Muscle of arm (tissue), 14 donors: ENCODE measurements at places on chromosomes 12 and 14.

DNA sequence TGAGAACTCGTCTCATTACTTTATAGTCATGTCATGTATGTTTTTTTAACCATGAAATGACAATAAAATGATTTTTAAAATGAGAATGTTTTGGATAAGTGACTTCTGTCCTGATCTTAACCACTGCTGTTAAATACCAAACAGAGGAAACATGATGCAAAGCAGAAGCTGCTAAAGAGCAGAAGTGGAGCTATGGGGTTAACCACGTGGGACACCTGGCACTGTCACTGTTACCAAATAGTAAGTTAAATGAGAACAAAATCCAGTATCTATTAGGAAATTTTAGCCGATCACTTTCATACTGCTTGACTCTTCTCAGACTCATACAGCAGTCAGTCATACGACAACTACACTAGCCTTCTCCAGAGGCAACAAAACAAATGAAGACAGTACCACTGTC lies 82.4 kb downstream of the SCAF11 start:
- no peak for DNase-seq

DNA sequence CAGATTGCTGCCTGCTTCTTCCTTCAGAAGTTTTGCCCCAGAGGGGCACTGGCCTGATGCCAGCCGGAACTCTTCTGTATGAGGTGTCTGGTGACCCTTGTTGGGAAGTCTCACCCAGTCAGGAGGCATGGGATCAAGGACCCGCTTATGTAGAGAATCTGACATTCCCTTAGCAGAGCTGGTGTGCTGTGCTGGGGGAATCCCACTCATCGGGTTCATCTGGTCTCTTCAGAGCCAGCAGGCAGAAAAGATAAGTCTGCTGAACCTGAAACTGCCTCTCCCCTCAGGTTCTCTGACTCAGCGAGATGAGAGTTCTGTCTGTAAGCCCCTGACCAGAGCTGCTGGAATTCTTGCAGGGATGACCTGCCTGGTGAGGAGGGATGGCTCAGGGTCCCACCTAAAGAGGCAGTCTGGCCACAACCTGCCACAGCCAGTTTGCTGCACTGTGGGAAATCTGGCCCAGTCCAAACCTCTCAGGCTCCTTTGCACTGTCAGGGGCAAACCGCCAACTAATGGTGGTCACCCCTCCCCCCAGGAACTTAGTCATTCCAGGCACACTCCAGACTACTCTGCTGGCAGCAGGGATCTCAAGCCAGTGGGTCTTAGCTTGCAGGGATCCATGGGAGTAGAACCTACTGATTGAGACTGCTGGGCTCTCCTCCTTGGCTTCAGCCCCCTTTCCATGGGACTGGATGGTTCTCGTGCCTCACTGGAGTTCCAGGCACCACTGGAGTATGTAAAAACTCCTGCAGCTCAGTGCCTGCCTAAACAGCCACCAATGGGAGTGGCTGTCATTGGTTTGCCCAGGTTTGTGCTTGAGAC lies 4.1 kb downstream of the CLEC2D start:
- no peak for DNase-seq

DNA sequence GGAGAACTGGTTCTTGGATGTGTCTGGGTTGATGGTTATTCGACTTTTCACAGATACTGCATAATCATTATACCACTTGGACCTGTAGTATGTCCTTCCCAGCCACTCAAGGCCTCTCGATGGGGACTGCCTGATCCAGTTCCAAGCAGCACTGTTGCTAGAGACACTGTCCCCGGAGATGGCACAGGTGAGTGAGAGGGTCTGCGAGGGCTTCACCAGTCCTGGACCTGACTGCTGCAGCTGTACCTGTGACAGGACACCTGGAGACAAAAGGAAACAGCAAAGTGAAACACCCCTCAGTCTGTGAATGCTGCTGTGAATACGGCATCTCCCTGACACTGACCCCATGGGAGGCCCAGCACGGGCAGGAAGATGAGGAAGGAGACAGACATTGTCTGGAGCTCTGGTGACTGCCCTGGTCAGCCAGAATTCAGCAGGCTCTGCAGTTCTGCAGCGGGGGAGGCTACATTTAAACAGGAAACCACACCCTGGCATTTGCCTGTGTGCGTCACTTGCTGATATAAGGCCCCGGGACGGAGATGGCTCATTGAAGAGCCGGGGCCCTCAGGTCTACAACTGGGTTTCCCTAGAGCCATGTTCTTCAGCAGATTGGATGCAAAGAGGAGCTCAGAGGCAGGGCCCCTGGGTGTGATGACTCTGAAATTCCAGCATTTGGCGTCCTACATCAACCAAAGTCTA lies 413.6 kb downstream of the TMEM121 start:
- DNase-seq, result no peak

DNA sequence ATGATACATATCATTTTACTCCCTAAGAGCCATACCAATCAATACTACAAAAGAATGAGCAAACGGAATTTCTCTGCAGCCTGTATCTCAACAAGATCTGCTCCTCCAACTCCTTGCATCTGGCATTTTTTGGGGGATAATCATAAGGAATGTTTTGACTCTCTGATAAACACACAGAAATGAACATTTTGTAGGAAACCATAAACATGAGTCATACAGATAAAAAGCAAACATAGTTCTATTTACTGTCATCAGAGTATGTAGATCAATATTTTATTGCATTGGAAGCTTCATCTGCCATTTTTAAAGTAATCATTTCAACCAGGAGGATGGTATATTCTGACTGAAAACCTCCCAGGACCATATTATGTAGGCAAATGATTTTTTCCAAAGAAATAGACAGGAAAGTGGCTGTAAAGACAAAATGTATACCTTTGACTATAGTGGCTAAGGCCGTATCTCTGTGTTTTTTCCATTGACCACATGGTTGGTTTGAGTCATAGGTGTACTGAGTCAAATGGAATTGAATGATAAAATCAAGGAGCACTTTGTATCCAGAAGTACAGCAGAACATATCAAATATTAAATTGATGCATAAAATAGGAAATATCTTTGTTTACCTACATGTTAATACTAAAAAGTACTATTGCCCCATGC lies 32.4 kb upstream of the CD69 start:
- no peak for DNase-seq

DNA sequence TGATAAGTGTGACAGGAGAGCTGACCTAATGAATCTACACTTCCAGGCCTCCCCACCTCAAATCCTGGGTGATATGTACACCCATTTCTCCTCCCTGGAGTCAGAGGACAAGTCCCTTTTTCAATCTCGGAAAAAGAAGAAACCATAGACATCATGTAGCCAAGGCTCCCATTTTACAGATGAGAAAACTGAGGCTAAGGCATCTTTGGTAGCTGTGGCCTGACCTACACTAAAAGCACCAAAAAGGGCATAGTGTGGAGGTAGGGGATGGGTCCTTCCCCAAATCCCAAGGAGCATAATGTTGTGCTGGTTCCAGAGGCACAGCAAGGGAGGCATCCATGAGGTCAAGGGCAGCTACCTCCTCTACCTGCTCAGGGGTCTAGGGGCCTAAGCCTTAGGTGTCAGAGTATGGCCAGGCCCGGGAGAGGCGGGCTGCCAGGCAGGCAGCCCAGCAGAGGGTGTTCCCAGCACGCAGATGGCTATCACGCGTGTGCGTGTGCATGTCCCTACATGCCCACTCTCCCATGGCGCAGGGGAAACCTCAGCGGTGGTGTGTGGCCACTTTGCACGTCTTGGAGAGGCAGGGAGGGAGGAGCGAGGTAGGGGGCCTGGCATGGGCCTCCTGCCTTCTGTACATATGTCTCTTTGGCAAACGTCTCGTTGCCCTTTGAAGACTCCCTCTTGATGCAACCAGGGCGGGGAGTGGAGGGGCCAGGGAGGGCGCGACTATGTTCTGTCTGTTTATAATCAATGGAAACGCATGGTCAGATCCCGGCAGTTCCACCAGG lies 2.5 kb downstream of the PGF start:
- no peak for DNase-seq

DNA sequence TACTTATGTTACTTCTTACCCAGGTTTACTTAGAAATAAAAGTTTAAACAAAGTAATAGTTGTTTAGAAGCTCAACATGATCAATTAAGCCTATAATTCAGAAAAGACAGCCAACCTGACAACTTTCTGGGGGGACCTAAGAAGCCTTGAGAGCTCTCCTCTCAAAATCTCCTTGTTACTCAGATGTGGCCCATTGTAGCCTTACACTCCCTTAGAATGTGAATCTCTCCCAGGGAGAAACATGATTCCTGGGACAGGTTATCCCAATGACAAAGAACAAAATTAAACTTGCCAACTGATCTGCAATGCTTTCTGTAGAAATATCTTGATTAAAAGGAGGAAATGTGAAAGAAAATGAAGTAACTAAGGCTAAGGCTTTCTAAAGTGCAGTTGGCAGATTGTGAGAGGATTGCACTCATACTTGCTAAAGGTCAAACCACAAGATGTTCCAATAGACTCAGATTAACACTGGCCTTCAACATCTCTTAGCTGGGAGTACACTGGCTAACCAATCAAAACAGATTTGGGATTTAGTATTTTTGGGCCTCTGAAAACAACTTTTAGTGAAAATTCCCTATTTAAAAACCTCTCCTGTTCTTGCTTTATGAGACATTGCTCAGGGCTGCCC lies 72.3 kb upstream of the TMX1 start:
- no peak for DNase-seq

GRCh38 chr12:58681730-58682129 lies 238.6 kb downstream of the LRIG3 start:
- no peak for DNase-seq

- no peak for DNase-seq
Measured at GRCh38 chr14:58575956-58576355, 61.8 kb upstream of the DACT1 start.

- DNase-seq, result peak; percentile 86
Measured at GRCh38 chr12:49868952-49869815, 26.3 kb upstream of the BCDIN3D start.

DNA sequence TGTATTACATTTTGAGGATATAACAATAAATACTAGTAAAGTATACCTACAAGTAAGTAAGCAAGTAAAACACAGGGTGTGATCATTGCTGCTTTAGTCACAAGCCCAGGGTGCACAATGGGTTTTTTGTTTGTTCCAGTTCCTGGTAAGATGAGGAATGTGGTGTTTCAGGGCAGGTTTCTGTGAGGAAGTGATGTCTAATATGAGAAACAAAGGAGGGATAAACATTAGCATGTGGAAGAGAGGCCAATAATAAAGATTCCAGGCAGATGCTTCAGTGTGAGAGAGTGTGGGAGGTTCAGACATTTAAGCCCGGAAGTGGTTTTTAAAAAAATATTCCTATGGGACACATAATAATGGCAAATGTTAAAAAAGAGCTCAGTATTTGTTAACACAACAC lies 808.1 kb upstream of the USP15 start:
- no peak for DNase-seq

DNA sequence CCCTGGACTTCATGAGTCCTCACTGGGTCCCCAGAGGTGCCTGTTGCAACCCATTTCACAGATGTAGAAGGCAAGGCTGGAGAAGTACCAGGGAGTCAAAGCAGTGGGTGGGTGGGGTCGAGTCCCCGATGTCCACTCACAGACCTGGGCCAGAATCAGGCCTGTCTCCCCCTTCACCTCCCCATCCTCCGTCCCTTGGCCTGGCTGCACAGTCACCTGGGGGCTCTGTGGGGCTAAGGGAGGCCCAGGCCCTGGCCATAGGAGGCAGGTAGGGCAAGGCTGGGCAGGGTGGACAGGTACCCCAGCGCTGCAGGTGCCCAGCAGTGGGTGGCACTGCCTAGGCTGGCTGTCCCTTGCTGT lies 29.5 kb downstream of the RTL1 start:
- no peak for DNase-seq

- no peak for DNase-seq
Measured at GRCh38 chr12:86158956-86159355, 97.2 kb downstream of the MGAT4C start.

DNA sequence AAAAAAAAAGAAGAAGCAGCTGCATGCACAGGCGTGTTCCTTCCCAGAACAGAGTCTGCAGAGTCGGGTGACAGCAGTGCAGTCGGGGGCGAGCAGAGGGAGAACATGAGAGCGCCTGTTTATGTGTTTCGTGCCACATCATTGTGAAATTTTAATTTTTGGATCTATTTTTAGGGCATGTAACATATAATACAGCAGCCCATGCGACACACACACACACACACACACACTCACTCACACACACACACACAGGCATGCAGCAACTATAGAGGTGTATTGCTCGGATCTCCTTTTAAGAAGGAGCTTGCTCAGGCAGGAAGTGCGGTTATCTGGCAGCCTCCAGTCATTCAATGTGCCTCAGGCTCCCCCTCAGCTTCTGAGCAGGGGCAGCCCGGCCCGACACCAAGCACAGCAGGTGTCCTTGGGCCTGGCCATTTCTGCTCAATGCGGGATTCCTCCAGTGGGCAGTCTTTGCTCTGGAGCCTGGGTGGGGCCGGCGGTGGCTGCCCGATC lies 71.8 kb downstream of the ZNF664 start:
- no peak for DNase-seq

DNA sequence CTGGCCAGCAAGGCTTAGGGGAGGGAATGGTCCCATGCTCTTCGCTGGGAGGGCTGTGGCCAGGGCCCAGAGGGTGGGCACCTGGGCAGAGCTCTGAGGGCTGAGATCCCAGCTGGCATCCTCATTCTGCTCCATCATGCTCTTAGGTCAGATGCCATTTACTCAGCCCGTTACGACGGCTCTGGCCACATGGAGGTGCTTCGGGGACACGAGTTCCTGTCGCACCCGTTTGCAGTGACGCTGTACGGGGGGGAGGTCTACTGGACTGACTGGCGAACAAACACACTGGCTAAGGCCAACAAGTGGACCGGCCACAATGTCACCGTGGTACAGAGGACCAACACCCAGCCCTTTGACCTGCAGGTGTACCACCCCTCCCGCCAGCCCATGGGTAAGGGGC lies 30.8 kb upstream of the LRP1-AS start:
- DNase-seq, result no peak

GRCh38 chr12:45182511-45182910 lies 33.4 kb upstream of the ANO6 start:
- no peak for DNase-seq

DNA sequence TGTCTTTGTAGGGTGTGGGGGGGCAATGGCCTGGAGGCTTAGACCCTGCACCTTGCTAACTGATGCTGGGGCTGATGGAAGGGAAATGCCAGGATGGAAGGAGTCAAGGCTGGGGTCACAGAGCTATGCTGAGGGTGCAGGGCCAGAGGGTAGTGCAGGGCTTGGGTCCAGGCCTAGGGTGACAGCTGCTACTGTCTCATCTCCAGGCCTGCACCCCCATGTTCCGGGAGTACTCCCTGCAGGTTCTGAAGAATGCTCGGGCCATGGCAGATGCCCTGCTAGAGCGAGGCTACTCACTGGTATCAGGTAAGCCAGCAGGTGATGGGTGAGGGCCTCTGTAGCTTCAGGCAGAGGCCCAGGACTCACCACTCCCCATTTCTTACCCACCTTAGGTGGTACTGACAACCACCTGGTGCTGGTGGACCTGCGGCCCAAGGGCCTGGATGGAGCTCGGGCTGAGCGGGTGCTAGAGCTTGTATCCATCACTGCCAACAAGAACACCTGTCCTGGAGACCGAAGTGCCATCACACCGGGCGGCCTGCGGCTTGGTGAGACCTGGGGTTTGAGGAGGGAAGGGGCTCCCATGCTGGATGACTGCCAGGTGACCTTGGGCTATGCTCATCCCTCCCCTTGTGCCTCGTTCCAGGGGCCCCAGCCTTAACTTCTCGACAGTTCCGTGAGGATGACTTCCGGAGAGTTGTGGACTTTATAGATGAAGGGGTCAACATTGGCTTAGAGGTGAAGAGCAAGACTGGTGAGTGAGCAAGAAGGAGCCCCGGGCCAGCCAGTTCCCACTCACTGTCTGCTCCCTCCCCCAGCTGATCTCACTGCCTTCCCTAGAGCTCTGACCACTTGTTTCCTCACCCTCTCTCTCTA lies 4.1 kb downstream of the SHMT2 start:
- DNase-seq, result no peak

GRCh38 chr14:96164861-96165490 lies 39.7 kb upstream of the BDKRB2 start:
- DNase-seq, result no peak
